ENCODE measurements at places on chromosomes 3 and 15.

GRCh38 chr3:107260207-107260606 lies 117.0 kb upstream of the CCDC54 start:
- no peak for DNase-seq

- no peak for DNase-seq
These were observed 52.3 kb upstream of the CGNL1 start for GRCh38 chr15:57323806-57324589.

DNA sequence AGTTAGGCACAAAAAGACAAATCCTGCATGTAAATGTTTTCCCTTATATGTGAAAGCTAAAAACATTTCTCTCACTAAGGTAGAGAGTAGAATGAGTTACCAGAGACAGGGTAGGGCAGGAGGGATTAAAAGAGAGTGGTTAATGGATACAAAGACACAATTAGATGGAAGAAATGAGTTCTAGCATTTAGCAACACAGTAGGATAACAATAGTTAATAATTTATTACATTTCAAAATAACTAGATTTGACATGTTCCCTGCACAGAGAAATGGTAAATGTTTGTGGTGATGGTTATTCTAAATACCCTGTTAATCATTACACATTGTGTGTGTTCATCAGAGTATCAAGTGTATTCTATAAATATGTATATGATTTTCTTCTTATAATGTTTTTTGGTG lies 1400.7 kb downstream of the OTOL1 start:
- no peak for DNase-seq

DNA sequence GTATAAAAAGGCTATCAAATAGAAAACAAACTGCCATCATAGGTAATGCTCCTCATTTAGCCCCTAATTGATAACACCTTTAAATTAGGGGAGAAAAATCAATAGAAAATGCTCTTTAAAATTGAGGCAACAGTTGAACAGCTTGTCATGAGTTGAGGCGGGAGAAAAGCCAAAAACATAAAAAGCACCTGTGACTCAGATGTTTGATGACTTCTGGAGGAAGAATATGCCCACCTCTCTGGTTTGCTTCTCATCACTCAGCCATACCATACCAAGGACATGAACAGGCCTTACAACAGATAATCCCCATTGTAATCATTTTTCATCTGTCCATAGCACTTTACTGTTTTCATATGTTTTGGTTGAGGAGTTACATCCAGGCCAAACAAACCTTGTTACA lies 246.0 kb downstream of the MYRIP start:
- DNase-seq, result no peak

- no peak for DNase-seq
These were observed 123.0 kb downstream of the FAM43A start for GRCh38 chr3:194808640-194809097.

DNA sequence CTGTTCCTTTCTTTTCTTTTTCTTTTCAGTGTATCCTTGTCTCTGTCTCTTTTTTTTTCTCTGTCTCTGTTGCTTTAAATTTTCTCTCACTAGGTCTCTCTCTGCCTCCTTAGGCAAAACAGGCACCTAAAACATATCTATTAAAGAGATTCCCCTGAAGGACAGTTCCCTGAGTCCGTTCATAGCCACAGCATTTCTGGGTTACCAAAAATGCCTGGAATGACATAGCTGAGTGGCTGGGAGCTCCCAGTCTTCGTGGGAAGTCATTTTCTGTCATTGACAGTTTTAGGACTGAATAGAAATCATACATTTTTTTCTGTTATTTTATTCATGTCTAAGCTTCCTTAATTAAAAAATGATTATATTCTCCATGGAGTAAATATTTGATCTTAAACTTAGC lies 323.8 kb upstream of the AZI2 start:
- no peak for DNase-seq

- DNase-seq, result no peak
These were observed 111.4 kb downstream of the CMSS1 start for GRCh38 chr3:99928771-99929744.

DNA sequence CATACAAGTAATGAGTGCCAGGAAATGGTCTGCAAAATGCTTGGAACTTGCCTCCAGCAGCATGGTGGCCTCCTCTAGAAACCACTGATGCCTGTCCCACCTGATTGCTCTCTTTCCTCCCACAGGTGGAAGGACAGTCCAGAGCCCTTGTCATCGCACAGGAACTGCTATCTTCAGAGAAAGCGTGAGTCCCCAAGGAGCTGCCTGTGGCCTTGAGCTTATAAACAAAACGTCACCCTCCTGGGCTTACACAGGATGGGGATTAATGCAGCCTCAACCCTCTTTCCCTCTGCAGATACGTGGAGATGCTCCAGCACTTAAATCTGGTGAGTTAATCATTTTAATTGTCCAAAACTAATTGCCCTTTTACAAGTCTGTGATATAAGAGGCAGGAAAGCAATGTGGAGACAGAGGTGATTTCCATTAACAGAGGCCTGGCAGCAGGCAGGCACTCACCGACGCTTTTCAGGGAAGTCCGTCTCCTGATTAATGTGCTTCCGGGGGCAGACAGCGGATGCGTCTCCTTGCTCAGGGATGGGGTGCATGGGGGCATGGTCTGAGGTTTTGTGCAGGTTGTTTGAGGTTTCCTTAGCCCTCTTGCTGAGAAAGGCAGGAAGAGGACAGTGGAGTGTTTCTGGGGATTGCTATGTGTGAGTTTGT lies 61.8 kb downstream of the FGD5 start:
- DNase-seq, result no peak

GRCh38 chr15:26640601-26641000 lies 132.3 kb downstream of the GABRB3 start:
- no peak for DNase-seq

DNA sequence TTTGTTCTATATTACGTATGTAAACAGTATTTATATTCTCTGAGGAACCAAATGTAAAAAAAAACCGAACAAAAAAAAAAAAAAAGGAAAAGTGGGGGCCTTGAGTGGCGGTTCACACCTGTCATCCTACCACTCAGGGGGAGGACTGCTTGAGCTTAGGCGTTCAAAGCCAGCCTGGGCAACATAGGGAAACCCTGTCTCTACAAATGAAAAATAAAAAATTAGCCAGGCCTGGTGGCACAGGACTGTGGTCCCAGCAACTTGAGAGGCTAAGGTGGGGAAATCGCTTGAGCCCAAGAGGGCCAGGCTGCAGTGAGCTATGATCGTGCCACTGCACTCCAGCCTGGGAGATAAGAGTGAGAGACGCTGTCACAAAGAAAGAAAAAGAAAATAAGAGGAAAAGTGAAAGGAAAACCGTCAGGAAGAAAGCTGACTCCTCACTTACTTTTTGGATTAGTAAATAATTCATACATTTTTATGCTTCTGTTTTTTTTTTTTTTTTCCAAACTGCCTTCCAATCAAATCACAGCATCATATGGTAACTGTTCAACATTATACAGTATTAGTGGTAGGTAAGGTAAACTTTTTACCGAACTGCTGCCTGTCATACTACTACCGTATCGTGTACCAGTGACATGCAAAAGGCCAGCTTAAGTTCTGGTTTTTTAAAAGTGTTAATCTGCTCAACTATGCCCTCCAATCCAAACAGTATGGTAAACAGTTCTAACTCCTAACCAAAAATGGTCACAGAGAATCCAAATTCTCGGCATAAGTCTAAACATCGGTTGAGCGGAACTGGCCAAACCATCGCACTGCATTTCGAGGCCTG lies 1.2 kb downstream of the PHC3 start:
- DNase-seq, result no peak

- DNase-seq, result peak; percentile 45
These were observed 624.8 kb upstream of the LMCD1 start for GRCh38 chr3:7876741-7877297.

- no peak for DNase-seq
These were observed 350.5 kb downstream of the EPHB1 start for GRCh38 chr3:135145581-135145980.

- DNase-seq, result no peak
These were observed 204.9 kb downstream of the CADPS start for GRCh38 chr3:62670351-62670750.

- no peak for DNase-seq
These were observed 34.8 kb downstream of the CCNL1 start for GRCh38 chr3:157125101-157125500.

DNA sequence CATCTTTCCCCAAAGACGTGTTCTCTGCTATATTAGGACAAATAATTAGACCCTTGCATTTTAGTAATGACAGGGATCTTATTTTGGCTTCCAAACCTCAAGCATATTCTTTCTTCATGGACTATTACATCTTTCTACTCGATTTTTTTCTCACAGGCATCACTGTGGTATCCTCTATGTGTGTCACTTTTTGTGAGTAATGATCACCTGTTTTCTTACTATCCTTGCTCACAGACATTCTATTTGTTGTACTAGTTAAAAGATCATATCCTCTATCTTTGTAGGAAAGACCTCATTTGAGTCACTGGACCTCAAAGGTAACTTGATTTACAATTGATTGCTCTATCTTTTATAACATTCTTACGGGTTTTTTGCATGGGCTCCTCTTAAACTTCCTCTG lies 6.8 kb downstream of the C3orf80 start:
- DNase-seq, result no peak

DNA sequence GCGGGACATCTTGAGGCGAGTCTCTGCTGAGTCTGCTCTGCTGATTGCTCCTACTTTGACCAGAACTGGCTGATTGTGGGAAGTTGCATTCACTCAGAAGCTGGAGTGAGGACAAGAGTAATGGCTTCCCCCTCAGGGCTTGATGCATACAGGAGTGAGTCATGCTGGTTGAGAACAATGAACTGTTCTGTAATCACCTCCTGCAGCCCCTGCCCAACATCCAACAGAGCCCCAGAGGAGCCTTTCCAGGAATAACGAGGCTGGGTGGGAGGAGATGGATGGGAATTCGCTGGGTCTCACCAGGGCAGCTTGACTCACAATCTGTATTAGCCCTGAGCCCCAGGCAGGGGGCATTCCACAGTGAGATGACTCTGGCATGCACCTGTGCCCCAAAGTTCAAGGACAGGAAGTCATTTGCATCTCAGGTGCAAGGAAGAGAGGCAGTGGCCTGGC lies 85.0 kb downstream of the RAB11A start:
- DNase-seq, result no peak

GRCh38 chr15:58167095-58167691 lies 29.0 kb downstream of the AQP9 start:
- no peak for DNase-seq

- no peak for DNase-seq
These were observed 594.9 kb upstream of the SUCLG2 start for GRCh38 chr3:68249265-68249664.

DNA sequence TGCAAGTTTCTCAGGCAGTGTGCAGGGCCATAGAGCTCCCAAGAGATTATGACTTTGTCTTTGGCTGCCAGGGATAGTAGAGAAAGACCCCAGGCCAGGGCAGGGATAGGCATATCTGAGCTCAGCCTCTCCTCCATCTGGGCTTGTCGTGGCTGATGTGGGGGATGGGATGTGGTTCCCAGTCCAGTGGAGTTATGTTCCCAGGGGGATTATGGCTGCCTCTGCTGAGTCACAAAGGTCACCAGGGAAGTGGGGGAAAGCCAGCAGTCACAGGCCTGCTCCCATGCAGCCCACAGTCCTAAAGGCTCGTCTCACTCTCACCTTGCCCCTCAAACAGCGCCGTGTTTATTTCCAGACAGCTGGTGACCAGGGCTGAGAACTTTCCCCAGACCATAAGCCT lies 354.9 kb downstream of the SI start:
- DNase-seq, result no peak

- DNase-seq, result no peak
These were observed 5.1 kb downstream of the PHLDB2 start for GRCh38 chr3:111863942-111864694.

DNA sequence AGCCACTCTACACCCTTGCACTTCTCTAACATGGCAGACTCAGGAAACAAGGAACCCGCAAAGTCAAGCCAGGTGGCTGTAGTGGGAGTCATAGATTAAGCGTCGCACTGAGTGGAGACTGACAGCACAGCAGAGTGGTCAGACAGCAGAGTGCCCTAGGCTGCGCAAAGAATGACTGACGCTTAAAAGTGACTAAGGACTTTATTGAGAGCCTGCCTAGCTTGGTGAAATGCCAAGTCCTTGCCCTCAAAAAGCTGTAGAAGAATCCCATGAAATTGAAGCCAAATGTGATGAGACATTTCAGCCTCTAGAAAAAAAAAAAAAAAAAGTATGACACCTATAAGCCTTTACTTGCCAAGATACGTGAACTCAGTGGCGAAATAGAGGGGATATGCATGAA lies 30.2 kb downstream of the NCEH1 start:
- no peak for DNase-seq

GRCh38 chr15:68638953-68639515 lies 60.2 kb downstream of the CORO2B start:
- no peak for DNase-seq

DNA sequence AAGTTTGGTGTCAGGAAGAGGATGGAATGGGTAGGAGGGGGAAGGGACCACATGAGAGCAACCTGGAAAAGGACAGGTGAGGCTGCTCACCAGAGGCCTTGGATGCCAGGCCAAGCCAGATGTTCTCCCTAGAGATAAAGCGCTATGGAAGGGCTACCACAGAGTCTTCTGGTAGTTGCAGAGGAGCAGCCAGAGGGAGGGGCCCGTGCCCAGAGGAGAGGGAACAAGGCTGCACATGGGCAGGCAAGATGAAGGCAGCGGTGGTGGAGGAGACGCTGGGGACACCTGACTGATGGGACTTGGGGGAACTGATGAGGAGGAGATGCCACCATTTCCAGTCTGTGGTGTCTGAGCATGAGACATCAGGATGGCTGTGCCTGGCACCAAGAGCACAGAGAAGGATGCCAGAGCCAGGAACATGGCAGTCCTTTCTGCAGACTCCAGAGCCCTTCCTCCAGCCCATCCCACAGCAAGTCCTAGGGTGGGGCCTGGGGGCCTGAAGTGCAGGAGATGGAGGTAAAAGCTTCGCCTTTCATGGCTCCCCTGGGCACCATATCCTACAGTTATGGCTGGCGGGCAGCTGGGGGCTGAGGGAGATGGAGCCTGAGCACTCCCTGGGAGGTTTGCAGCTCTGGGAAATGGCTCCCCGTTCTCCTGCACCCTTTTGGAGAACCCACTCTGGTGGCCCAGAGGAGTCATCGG lies 103.0 kb downstream of the ETFA start:
- no peak for DNase-seq

DNA sequence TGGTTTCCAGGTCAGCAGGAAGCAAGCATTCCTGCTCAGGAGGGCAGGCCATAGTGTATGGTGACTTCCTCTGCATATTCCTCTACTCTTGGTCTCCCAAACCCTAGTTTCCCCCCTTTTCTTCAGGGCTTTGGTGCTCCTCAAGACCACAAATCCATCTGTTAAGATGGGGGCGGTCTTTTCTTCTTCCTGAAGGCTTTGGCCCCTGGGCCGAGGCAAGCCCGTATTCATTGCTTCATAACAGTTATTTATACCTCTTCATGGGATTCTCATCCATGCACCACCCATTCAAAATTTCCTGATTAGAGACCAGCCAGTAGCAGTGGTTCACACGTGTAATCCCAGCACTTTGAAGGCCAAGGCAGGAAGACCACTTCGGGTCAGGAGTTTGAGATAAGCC lies 62.1 kb upstream of the IL12A start:
- no peak for DNase-seq

GRCh38 chr15:89828281-89829145 lies 13.9 kb upstream of the ANPEP start:
- no peak for DNase-seq

DNA sequence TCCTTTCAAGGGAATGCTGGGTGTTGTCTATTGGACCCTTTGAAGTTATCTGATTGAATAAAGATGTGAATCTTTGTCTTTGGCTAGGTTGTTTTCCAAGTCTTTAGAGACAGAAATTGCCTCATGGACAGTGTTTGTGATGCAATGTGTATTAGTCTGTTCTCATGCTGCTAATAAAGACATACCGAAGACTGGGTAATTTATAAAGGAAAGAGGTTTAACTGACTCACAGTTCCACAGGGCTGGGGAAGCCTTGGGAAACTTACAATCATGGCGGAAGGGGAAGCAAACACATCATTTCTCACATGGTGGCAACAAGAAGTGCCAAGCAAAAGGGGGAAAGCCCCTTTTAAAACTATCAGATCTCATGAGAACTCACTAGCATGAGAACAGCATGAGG lies 88.8 kb upstream of the PLXND1 start:
- no peak for DNase-seq

Data from stimulated activated CD4-positive, alpha-beta T cell treated with anti-CD3 and anti-CD28 coated beads, Interleukin-2, amount 100 ng/mL, for 24 hours (primary cell).